Stimulated activated memory B cell treated with anti-CD40 and anti-IgM and Interleukin-4, amounts not matched to agents 10 μg/mL and 1 μg/mL and 100 μg/mL, for 72 hours (primary cell): ENCODE measurements at places on chromosomes 16 and 17.

DNA sequence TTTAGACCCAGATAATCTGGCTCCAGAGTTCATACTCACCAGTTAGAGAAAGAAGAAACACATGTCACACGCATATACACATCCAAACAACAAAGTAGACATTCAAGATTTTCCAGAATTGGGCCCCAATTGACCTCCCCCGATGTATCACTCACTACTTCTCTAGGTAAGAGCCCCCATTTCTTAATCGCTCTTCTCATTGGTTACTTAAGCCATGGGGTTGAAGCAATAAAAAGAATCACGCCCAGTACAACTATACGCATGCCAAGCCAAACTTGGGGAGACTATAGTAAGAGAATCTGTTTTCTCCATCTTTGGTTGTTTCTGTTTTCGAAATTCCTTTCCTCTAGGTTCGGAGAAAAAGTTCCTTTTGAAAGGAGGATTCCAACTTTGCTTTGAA is 565 bp downstream of the DDX52 start:
- peak overlapping the region; percentile 92 for H3K27ac ChIP-seq
- H3K27me3 ChIP-seq = peaks cover 29% of the 10 kb centered on the region
- peak overlapping the region; percentile 85 for H3K4me3 ChIP-seq
- H3K4me1 ChIP-seq = peaks cover 29% of the 10 kb centered on the region
- ATAC-seq = no peak

GRCh38 chr16:75108792-75109731 is 7.5 kb downstream of the LDHD start:
- H3K4me1 ChIP-seq = peaks cover 60% of the 10 kb centered on the region
- H3K36me3 ChIP-seq = no peaks in the 10 kb centered on the region
- peak overlapping the region; percentile 34 for H3K4me3 ChIP-seq
- ATAC-seq = peak; percentile 71

DNA sequence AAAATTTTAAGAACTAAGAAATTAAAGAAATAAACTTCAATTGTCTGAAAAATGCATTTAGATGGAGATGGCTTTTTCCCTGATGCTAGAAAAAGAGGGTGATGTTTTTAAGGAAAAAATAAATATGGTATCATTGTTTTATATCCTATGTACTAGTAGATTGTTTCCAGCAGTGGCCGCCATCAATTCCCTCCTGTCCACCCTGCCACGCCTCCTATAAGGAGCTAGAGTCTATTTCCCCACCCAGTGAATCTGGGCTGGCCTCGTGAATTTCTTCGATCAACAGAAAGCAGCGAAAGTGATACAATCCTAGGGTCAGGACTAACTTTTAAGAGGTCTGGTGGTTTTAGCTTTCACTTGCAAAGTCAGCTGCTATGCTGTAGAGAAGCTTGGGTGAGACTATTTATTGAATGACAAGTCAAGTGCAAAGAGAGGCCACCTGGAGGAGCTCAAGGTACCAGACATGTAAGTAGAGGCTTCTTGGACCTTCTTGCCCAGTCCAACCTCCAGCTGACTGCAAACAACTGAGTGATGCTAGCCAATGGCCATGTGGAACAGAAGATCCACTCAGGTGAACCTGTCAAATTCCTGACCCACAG is 80.9 kb upstream of the MTMR4 start:
- no peaks in the 10 kb centered on the region for H3K27me3 ChIP-seq
- no peak overlapping the region for H3K27ac ChIP-seq
- H3K36me3 ChIP-seq = no peaks in the 10 kb centered on the region
- H3K4me1 ChIP-seq = no peaks in the 10 kb centered on the region

GRCh38 chr17:4945176-4945943 is 3.0 kb downstream of the PFN1 start:
- peaks cover 66% of the 10 kb centered on the region for H3K36me3 ChIP-seq
- H3K4me3 ChIP-seq = peak overlapping the region; percentile 95
- no peaks in the 10 kb centered on the region for H3K27me3 ChIP-seq

- H3K4me3 ChIP-seq = no peak overlapping the region
- no peak overlapping the region for H3K27ac ChIP-seq
- no peak for ATAC-seq
Observed at GRCh38 chr17:80842456-80843013, 149.1 kb upstream of the CHMP6 start.

DNA sequence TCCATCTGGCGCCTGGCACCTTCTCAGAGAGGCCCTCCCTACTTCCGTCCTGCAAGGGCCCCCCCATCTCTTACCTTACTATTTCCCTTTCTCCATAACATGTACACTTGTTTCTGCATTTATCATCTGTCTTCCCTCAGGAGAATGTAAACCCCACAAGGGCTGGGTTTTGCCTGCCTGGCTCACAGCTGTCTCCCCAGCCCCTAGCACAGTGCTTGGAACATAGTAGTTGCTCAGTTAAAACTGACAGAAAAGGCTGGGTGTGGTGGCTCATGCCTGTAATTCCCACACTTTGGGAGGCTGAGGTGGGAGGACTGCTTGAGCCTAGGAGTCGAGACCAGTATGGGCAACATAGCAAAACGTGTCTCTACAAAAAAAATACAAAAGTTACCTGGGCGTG is 5.7 kb upstream of the SNN start:
- no peaks in the 10 kb centered on the region for H3K36me3 ChIP-seq
- H3K27ac ChIP-seq = no peak overlapping the region
- no peak for ATAC-seq
- no peak overlapping the region for H3K4me3 ChIP-seq
- no peaks in the 10 kb centered on the region for H3K27me3 ChIP-seq
- H3K4me1 ChIP-seq = peaks cover 28% of the 10 kb centered on the region

GRCh38 chr16:72848759-72849664 is 198.9 kb downstream of the ZFHX3 start:
- peaks cover 5% of the 10 kb centered on the region for H3K36me3 ChIP-seq
- no peak overlapping the region for H3K4me3 ChIP-seq
- no peak for ATAC-seq
- peaks cover 36% of the 10 kb centered on the region for H3K27me3 ChIP-seq
- H3K4me1 ChIP-seq = peaks cover 33% of the 10 kb centered on the region
